ENCODE measurements at places on chromosomes 1 and 21. TPM values are rescaled to one million over a fixed set of nuclear protein-coding genes. Genes with fewer than 3 reads are reported as not detected.

PBX1 gene
- total RNA-seq, result 92.6 TPM

RUNX3 gene
- 1.3 TPM for total RNA-seq

BATF3 gene
- 5.8 TPM for total RNA-seq

HCRTR1 gene
- not detected for total RNA-seq

SMIM1 gene
- 5.0 TPM for total RNA-seq

MTMR11 gene
- total RNA-seq, result 5.2 TPM

TMEM200B gene
- 59.5 TPM for total RNA-seq

XCL2 gene
- total RNA-seq, result not detected

MYOM3 gene
- total RNA-seq, result 0.11 TPM

- no peak for DNase-seq
These were observed 90.7 kb upstream of the DUSP10 start for GRCh38 chr1:221832617-221833016.

DNA sequence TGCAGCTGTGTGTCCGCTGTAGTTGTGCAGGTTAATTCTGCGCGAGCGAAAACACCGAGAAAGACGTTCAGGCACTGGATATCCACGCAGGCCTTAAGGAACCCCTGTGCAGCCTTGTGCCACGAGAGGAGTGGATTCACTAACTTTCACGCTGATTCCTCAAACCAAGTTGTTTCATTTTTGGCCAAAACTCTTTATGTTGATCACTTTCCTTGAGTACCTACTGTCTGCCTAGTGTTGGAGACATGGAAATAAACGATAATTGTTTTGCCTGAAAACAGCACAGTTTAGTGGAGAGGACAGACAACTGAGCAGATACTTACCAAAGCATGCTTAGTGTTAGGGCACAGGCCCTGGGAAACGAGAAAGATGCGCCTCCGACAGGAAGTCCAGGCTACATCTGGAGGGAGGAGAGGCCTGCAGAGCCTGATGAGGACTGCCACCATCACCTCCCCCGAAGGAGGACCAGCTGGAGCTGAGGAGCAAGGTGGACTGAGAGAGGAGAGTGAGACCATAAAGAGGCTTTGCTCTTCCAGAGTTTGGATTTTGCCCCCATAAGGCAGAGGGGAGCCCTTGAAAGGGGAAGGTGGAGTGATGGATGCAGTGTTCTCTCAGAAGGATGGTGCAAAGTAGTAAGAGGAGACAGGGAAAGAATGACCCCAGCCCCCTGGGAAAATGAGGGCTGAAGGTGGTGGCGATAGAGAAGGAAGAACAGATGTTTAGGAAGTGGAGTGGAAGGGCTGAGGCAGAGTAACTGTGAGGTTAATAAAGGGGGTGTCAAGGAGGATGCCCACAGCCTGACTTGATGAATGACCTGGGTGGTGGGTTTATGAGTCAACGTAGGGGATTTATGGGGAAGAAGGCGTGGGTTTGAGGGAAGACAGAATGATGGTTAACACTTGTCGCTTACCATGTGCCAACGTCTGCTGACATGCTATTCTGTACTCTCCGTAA, 956 bp upstream of the SCAF4 start:
- peak; percentile 36 for DNase-seq

GRCh38 chr1:109296782-109297181, 10.0 kb downstream of the MYBPHL start:
- DNase-seq, result no peak

DNA sequence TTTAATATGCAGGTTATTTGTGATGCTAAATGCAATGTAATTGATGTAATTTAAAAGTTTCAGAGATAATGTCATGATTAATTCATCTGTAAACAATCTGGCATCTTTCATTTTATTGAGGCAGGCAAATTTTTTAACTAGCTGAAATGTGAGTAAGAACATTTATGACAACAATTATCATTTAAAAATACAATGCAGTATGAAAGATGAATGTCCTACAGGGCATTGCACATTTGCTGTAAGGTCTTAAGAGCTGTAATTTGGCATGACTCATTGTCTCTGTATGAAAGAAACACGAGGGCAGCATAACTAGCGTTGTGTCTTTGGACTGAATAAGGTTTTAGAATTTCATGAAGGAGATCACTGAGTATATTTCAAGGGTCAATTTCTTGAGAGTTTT, 642.8 kb downstream of the PLA2G4A start:
- DNase-seq, result no peak

GRCh38 chr1:99638853-99639252, 7.1 kb upstream of the PALMD start:
- DNase-seq, result no peak

- DNase-seq, result peak; percentile 22
These were observed 280.5 kb upstream of the SGIP1 start for GRCh38 chr1:66253330-66253921.

GRCh38 chr1:222592171-222592570, 2.4 kb upstream of the TAF1A start:
- DNase-seq, result no peak

DNA sequence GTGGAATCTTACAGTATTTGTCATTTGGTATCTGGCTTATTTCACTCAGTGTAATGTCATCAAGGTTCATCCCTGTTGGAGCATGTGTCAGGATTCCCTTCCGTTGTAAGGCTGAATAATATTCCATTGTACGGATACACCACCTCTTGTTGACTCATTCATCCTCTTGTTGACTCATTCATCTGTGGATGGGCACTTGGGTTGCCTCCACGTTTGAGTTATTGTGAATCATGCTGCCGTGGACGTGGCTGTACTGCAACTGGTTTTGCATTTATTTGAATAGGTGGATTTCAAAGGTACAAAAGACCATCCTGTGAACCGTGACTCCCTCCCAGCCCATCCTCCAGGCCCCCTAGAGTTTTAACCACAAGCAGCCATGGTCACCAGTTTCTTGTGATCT, 11.9 kb upstream of the TCP10L start:
- no peak for DNase-seq

DNA sequence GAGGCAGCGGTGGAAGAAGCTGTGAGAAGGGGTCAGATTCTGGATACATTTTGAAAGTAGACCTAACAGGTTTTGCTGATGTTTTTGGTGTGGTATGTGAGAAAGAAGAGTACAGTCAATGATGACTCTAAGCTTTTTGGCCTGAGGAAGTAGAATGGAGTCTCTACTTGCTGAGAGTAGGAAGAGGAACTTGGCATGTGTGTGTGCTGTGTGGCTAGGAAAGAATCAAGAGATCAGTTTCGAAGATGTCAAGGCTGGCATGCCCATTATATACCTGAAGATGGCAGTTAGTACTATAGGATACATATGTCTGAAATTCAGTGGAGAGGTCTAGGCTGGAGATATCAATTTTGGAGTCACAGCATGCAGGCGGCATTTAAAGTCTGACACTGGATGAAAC, 64.4 kb downstream of the MAB21L3 start:
- DNase-seq, result no peak

DNA sequence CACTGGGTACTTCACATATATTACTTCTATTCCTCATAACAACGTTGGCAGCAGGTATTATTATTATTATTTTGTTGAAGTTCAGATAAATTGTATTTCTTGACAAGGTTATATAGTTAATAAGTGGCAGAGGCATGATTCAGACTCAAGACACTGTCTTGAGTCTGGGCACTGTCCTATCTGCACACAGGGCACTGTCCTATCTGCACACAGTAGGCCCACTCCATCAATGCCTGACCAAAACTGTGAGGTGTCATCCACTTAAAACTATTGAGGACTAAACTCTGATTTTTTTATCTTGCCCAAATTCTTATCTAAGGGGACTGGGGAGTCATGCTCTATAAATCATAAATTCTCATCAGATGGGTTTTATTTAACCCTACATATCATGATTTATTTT, 23.8 kb upstream of the IER5 start:
- DNase-seq, result no peak

DNA sequence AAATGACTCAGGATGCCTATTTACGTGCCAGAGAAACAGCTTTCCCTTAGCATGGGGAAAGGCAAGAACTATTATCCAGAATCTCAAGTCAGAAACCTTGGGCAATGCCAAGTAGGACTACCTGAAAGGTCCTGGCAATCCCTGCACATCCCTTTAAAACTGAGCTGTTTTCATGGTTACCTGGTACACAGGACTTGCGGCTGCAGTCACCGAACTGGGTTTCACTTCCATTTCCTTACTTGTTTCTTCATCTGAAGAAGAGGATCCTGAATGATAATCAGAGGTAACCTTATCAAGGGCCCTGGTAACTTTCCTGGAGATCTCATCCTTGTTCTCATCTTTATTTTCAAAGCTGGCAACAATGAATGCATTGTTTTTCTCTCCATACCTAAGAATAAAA, 14.3 kb downstream of the BTG3 start:
- DNase-seq, result no peak

GRCh38 chr1:160427625-160428024, 27.3 kb downstream of the VANGL2 start:
- DNase-seq, result no peak

DNA sequence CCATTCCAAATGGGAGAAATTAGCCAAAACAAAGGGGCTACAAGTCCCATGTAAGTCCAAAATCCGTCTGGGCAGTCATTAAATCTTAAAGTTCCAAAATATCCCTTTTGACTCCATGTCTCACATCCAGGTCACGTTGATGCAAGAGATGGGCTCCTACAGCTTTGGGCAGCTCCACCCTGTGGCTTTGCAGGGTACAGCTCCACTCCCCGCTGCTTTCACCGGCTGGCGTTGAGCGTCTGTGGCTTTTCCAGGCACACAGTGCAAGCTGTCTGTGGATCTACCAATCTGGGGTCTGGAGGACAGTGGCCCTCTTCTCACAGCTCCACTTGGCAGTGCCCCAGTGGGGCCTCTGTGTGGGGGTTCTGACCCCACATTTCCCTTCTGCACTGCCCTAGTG, 130.2 kb downstream of the TPR start:
- DNase-seq, result no peak
